ENCODE measurements at places on chromosomes 3 and 15.

GRCh38 chr3:104873331-104873730 is 493.4 kb upstream of the ALCAM start:
- no peak for DNase-seq

DNA sequence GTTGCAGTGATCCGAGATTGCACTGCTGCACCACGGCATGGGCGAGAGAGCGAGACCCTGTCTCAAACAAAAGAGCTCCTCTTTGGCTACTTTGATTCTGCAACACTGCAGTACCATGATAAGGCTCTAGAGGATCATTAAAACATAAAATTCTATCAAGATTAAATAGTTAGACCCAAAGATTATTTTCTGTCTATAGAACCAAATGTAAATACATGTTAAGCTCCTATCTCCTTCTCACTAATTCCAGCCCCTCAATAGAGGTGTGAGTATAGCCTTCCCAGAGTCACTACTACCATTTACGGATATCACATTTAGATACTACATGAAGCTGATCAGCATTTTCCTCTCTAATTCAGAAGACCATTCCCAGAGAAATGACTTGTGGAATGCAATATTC is 4.3 kb upstream of the MUC13 start:
- DNase-seq = no peak

GRCh38 chr3:106635271-106635670 is 742.0 kb upstream of the CCDC54 start:
- no peak for DNase-seq

- DNase-seq = no peak
These were observed 837 bp downstream of the TMC3 start for GRCh38 chr15:81373176-81373575.

- no peak for DNase-seq
These were observed 8.6 kb downstream of the HIGD1A start for GRCh38 chr3:42795621-42796181.

- DNase-seq = no peak
These were observed 35.0 kb downstream of the ATP2B2 start for GRCh38 chr3:10470120-10471053.

- DNase-seq = no peak
These were observed 147.5 kb upstream of the PDZRN3 start for GRCh38 chr3:73772076-73772886.

- no peak for DNase-seq
These were observed 46.5 kb downstream of the RASGRP1 start for GRCh38 chr15:38518084-38518483.

DNA sequence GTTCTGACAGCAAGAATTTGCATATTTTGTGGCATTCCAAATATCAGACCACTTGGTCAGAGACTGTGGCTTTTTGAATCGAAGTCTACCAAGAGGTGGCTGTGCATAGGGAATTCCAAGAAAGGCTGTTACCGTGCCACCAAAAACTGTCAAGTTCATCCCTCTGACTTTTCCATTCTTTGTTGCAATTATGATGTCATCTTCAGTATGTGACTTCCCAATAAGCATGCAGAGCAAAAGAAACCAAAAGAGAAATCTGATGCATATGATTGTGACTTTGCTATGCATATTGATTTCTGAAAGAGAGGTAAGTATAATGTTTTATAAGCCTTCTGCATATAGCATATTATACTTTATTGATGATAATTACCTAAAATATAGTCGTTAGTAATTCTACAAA is 6.5 kb downstream of the BCHE start:
- DNase-seq = no peak

DNA sequence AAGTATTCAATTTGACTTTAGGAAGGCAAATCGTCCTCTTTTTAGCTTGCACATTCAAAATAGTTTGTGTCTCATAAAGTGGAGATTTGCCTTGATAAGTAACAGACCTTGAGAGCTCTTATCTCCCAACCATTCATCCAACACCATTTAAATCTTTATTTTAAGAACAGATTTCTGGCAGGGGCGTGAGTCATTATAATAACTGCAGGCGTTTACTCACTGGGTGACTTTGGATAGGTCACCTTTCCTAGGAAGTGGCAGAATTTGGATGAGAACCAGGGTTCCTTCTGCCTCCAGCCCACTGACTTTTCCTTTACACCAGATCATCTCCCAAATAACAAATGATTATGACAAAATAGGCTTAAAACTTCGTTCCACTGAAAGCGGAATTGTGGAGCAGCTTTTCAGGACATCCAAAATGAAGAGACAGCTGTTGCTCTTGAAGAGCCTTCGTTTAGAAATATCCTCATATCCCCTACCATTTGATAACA is 5.0 kb downstream of the LMCD1 start:
- no peak for DNase-seq

DNA sequence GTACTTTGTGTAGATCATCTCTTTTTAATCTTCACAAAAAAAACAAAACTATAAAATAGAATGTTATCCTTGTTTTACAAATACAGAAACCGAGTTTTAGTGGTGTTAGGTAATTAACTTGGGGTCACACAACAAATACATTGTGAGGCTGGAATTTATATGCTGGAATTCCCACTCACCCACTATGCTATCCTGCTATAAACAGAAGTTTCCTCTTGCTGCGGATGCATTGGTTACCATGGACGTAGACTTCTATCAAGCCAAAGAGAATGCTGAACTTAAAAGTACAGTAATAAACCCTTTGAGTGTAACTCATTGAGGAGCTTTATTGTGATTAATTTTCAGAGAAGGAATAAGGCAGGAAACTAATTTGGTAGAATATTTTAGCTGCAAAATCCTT is 9.2 kb downstream of the SNAP23 start:
- DNase-seq = no peak

DNA sequence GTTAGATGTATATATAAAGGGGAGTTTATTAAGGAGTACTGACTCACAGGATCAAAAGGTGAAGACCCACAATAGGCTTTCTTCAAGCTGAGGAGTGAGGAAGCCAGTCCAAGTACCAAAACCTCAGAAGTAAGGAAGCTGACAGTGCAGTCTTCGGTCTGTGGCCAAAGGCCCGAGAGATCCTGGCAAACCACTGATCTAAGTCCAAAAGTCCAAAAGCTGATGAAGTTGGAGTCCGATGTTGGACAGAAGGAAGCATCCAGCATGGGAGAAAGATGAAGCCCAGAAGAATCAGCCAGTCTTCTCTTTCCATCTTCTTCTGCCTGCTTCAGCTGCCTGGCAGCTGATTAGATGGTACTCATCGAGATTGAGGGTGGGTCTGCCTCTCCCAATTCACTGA is 107.5 kb downstream of the BCHE start:
- no peak for DNase-seq

GRCh38 chr3:139112230-139112558 is 67.5 kb upstream of the PRR23C start:
- DNase-seq = no peak

- no peak for DNase-seq
These were observed 224.8 kb upstream of the CBLB start for GRCh38 chr3:106093616-106094015.

GRCh38 chr15:67369359-67369998 is 114.9 kb downstream of the IQCH start:
- DNase-seq = no peak

- DNase-seq = no peak
These were observed 77.2 kb upstream of the CFAP20DC start for GRCh38 chr3:59127071-59127470.

DNA sequence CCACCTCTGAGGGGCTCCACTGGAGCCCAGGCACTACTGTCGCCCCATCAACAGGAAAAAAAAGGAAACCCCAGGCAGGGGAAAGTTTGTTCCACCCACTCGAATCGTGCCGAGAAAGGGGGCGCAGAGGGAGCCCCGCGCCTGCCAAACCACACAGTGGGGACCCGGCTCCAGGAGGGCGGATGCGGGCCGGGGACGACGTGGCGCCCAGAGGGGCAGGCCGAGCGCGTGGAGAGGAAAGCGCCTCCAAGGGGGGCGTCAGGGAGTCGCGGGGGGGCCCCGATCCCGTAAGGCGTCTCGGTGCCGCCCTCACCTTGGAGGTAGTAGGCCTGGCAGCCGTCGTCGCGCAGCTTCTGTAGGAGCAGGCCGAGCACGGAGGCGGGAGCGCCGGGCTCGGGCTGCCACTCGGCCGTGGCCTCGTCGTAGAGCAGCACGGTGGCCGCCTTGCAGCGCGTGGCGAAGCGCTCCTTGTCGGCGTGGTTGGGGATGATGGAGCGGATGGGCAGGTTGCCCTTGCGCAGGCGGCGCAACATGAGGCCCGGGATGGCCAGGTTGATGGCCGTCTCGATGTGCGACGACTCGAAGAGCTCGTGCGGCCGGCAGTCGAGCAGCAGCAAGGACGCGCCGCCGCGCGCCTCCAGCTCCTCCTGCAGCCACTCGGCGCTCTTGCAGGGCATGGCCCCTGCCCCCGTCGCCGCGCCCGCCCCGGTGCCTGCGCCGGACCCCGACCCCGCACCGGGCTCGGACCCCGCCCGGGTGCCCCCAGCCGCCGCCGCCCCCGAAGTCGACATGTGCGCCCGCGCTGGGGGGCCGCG is 627 bp downstream of the DUSP7 start:
- peak; percentile 75 for DNase-seq

GRCh38 chr3:193640165-193640715 is 47.2 kb downstream of the OPA1 start:
- no peak for DNase-seq

DNA sequence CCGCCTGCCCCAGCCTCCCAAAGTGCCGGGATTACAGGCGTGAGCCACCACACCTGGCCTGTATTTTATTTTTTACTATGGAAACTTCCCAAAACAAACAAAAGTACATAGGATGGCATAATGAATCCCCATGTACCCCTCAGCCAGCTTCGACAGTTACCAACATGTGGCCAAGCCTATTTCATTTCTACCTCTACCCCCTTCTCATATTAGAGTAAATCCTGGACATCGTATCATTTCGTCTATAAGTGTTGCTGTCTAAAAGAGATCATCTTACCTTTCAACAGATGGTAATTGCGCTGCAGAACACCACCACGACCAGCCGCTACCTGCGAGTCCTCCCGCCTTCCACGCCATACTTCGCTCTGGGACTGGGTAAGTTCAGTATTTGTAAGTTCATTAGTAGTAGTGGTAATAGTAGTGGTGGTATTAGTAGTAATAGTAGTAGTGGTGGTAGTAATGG is 44.9 kb downstream of the DLEC1 start:
- no peak for DNase-seq

- DNase-seq = no peak
These were observed 8.6 kb upstream of the KPNA1 start for GRCh38 chr3:122523317-122523716.

- DNase-seq = no peak
These were observed 45.4 kb downstream of the SSR3 start for GRCh38 chr3:156509189-156510174.

DNA sequence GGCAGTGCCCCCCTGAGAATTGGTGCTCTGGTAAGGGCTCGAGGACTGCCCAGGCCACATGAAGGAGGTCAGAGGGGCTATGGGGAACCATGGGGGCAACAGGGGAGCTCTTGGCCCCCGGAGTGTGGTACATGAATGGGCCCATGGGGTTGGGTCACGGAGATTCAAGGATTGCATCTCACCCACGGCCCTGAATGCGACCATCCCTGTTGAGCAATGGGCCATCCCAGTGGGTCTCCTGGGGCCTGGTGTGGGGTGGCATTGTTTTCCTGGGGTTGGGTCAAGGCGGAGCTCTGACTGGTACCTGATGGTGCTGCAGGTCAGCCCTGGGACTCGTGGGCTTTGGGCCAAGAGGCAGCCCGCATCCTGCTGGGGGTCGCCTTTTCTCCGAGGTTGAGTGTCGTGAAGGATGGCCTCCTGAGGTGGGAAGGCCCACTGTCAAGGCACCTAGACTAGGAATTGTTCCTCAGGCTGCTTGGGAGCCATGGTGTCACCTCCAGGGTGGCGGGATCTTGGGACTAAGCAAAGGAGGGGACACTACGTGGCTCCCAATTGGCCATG is 198.3 kb downstream of the UBE3A start:
- no peak for DNase-seq

DNA sequence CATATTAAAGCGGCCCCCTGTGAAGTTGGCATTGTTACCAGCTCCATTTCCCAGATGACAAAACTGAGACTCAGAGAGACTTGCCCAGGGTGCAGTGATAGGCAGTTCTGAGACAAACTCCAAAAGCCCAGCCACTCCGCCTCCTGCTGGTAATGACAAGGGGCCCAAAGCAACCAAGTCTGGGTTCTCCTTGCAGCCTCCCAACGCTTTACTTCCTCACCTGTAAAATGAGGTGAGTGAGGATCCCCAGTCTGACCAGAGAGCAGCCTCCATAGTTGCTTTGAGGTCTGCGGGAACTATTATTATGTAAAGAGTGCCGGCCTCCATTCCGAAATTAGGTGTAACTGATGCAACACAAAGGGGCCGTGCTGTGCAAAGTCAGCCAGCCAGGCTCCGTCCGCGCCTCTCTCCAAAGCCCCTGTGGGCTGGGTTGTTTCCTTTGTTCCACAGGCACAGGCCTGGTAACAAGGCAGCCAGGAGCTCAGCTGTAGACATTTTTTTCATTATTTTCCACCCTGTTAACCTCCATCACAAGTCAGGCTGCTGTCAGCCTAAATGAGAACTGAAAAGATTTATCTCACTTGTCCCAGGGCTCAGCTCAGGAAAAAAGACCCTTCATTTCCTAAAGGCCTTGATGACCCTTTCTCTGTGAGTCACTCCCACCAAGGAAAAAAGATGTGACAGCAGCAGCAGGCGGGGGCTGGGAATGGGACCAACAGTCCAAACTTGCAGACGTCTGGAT is 139.1 kb upstream of the RAD18 start:
- DNase-seq = no peak

DNA sequence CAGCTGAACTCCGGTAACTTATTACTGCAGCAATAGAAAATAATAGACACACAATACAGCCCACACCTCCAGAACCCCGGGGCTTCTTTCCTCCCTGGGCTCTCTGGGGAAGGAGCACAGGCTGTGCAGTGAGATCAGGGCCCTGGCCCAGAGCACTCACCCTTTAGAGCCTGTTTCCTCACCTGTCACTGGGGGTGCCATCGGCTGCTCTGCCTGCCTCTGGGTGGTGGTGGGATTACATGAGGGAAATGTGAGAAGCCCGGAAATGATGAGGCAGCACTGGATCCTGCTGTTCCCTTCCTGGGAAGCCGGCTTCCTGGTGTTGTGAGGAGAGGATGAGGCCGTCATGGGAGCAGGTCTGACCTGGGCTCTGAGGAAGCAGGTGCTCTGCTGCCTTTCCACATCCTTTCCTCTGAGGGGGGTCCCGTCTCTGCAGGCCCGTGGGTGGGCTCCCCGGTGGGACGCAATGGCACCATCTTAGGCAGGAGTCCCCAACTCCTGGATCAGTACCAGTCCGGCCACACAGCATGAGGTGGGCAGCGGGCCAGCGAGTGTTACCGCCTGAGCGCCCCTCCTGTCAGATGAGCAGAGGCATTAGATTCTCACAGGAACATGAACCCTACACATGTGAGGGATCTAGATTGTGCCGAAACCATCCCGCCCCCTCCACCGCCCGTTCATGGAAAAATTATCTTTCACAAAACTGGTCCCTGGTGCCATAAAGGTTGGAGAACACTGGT is 220.9 kb upstream of the CTDSPL start:
- no peak for DNase-seq

DNA sequence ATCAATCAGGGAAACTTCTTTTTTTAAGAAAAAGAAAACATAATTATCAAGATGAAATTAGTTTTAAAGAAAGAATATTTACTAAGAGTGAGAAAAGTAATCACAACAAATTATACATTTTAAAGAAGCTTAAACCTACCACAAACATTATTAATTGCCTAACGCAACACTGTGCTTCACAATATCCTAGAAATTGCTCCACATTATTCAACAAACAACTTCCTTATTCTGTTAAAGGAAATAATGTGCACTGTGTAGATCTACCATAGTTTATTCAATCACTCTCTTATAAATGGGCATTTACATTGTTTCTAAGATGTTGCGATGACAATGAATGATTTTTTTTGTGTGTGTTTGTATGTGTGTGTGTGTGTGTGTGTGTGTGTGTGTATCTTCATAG is 525.9 kb upstream of the KCNMB2 start:
- no peak for DNase-seq
